ENCODE measurements at places on chromosomes 3 and 15.

GRCh38 chr15:32767236-32767635, 49.4 kb downstream of the GREM1 start:
- no peak for DNase-seq

- DNase-seq = no peak
Measured at GRCh38 chr3:15063656-15064286, 1.3 kb downstream of the MRPS25 start.

DNA sequence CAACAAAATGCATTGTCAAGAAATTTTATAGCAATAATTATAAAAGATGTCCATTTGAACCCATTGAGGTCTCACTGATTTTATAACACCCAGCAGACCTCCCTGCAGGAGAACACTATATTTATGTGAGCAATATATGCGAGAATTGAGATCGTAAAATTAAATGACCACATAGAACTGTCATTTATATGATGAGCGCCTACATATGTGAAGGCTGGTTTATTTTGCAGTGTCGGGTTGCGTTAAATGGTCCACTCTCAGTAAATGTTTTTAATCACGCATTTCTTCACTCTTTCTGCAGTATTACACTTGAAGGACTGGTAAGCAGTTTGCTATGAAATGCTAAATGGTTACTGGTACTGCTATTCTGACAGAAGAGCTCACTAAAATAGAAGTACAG, 408.5 kb upstream of the AGTR1 start:
- DNase-seq = no peak

DNA sequence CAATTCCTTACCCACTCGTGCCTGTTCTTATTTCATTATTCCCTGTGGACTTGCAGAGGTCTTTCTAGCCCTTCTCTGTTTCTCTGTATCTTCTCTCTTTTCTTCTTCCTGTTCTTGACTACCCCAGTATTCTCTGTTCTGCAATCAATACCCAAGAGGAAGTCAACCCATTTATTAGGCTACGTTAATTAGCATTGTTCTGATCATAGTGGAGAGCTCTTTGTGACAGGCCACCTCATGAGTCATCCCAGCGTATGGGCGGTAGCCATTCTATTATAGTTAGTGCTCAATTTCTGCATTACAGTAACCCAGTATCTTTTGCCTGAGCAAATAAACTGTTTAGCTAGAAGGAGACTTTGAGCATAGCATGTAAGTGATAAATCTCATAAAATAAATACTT, 259.5 kb upstream of the GRM7 start:
- DNase-seq = no peak

DNA sequence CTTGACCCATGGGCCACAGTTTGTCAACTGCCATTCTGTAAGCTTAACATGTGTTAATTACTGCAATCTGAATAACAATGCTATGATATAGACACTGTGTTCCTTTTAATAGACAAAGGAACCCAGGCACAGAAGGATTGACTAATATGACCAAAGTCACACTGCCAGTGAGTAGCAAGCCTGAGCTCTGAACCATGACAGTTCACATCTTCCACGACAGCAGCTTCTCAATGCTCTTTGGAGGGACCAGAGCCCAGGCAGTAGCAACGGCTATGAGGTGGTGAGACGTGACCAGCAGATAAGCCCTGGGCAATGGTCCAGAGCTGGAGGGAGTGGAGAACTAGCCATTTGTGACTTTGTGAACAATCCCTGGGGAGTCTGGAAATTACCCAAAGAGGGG, 19.4 kb downstream of the CA12 start:
- no peak for DNase-seq

GRCh38 chr3:140019946-140020345, 85.0 kb downstream of the CLSTN2 start:
- no peak for DNase-seq

DNA sequence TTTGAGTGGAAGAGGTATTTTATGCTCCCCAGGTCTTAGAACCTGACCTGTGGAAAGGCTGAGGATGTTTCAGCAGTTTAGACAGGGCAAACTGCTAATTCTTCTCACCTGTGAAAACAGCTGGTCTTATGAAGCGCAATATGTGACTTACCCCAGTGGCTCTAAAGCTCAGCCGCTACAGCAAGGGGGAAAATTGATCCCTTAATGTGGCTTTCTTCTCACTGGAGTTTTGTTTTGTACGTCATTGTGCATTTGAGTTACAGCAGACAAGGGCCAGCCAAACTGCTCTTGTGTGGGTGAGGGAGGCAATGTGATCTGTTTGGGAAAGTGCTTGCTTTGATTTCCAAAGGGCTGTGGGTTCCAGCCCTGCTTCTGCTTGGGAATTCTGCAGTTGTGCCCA, 293.4 kb upstream of the LRRFIP2 start:
- DNase-seq = no peak

DNA sequence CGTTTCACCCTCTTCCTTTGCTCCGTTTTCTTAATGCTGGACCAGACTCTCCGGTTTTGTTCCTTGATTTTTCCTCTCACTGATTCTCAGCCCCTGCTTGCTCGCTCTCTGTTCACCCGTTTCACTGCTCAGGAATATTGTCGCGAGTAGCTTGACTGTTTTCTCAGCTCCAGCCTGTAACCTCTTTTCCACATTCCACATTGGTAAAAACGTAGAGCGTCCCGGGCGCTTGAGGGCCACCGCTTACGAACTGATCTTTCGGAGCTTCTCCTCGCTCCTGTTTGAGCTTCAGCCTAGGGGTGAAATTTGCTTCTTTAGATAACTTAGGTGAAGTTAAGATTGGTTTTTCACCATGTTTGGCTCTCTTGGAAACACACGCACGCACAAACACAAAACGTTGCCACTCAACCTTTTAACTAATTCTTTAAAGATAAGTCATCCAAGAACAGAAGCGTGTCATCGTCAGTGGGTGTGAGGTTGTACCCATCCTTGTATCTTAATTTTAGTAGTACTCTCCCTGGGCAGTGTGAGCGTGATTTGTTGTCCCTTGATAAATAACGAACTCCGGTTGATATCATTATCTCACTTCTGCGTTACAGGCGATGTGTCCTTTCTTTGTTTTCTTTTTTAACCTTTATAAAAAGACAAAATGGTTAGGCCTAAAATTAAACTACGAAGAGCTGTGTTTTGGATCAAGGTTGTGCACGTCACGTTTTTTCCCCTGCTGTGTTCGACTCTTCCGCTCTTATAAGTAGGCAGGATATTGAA, 1.0 kb downstream of the PAK2 start:
- peak; percentile 66 for DNase-seq

DNA sequence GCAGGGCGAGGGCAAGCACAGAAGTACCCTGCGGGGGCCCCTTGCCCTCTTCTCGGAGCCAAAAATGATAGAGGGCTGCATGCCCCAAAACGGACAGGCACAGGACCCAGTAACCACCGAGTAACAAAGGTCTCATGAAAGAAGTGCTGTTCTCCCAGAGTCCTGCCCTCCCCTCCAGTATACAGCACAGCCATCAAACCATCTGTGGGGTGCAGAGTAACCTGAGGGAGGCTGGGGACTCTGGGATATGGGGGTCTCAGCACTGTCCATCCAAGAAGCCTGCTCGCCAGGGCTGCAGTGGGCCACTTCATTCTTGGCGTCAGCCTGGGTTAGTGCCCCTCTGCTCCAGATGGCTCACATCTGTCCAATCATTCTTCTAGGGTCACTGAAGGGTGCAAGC, 6.1 kb downstream of the ULK3 start:
- no peak for DNase-seq

GRCh38 chr3:127706312-127706711, 33.6 kb downstream of the ABTB1 start:
- no peak for DNase-seq

DNA sequence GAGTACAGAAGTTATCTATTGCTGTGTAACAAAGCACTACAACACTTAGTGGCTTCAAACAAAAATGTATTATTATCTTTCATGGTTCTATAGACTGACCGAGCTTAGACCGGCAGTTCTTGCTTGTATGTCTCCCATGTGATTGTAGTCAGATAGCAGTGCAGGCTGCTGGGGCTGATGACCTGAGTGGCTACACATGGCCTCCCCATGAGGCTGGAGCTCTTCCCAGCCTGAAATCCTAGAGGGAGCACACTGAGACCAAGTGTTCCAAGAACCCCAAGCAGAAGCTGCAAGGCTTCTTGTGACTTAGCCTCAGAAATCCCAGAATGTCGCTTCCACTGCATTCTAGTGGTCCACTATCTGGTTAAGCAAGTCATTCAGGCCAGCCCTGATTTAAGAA, 141.2 kb upstream of the TLE3 start:
- DNase-seq = no peak

DNA sequence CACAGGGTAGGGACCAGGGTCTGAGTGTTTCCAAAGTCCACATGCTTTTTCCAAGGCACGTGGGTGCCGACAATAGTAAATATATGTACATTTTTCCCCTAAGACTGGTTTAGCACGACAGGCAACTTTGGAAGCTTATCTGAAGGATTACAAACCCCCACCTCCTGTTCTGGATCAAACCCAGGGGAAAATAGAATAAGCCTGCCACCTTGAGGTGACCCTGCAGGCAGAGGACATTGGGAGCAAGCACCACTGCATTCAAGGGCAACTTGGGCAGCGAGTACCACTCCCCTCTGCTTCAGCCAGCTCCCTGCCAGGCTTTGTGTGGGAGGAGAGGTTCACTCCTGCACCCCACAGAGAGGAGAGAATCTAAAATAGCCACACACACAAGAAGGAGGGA, 44.8 kb downstream of the KBTBD12 start:
- DNase-seq = peak; percentile 49

GRCh38 chr3:60584250-60584649, 667.0 kb downstream of the FHIT start:
- peak; percentile 23 for DNase-seq

GRCh38 chr3:125443923-125444322, 68.8 kb upstream of the ZNF148 start:
- peak; percentile 76 for DNase-seq

DNA sequence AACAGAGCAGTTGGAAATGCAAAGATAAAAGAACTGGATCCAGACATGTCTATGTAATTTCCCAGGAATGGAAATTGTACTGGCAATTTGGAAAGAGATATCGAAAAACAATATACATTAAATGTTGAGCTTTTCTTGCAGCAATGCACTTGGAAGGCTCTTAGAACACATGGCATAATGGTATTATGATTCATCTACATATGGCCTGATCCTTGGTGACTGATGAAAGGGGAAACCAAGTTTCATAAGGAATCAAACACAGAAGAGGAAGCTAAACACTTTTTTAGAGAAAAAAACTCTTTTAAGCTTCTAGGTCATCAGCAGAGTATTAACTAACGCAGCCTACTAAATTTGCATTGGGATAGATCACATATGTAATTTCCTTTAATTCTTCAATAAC, 12.4 kb upstream of the GREM1 start:
- peak; percentile 62 for DNase-seq

DNA sequence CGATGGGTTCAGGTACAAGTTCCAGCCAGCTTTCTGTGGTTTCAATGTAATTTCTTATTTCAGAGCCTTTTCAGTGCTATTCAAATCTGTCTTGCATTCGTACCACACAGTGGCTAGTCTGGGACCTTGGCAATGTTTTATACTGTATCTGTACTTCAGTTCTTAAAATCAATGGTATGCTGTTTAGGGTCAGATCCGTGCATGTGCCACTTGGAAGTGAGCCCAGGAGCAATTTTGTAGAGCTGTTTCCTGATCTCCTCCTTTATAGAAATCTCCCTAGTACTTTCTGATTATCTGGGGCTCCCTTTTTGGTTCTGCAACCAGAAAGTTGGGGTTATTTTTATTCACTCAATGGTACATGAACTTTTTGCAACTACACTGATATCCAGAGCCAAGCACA, 59.5 kb upstream of the NDUFB4 start:
- no peak for DNase-seq

DNA sequence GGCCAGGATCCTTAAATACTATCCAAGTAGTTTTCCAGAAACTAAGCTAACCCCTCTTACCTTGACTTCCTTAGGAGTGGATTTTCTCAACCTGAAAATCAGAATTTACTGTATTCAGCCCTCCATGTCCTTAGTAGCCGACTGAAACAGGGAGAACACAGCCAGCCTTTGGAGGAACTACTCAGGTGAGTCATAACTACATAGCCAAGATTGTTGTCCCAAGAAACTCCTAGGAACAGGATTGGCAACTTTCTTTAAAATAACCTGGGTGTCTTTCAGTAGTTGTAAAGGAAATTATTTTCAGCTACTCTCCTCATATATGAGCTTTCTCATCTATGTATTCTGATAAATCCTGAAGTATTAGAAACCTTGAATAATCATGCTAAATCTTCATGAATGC, 22.3 kb downstream of the FANCD2OS start:
- DNase-seq = no peak

- DNase-seq = peak; percentile 99
Measured at GRCh38 chr3:107217172-107217571, 160.1 kb upstream of the CCDC54 start.

- peak; percentile 94 for DNase-seq
Measured at GRCh38 chr15:40984964-40985363, 31.7 kb downstream of the CHAC1 start.

GRCh38 chr15:66830823-66831222, 128.8 kb downstream of the SMAD6 start:
- no peak for DNase-seq

DNA sequence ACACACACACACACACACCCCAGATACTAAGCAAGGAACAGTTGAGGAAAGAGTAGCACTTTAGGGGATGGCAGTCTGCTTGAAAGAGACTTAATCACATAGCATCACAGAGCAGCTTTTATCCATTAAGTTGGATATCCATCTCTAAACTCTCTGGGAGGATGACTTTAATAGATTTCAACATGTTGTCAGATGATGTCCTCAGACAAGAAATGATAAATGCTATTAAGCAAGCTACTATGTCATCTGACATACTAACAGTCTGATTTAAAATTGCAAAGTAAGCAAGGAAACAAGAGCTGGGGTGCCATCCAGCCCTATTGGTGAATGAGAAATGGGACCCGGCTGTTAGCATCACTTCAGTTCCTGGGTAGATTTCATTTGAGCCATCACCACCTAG, 136.9 kb downstream of the PLCL2 start:
- no peak for DNase-seq

DNA sequence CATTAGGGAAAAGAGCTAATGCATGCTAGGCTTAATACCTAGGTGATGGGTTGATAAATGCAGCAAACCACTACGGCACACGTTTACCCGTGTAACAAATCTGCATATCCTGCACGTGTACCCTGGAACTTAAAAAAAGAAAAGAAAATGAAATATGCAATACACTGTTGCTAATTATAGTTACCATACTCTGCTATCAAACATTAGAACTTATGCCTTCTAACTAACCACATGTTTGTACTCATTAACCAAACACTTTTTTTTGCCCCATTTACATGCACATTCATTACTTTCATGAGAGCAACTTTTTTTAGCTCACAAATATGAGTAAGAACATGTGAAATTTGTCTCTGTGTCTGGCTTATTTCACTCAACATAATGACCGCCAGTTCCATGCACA, 253.1 kb downstream of the CGGBP1 start:
- DNase-seq = no peak

All from ELR (cell line).